ENCODE measurements at places on chromosomes 2 and 18.

GRCh38 chr18:49344096-49344495, 116.3 kb downstream of the DYM start:
- no peak for DNase-seq

- DNase-seq: no peak
Measured at GRCh38 chr18:78402440-78402839, 577.2 kb upstream of the SALL3 start.

DNA sequence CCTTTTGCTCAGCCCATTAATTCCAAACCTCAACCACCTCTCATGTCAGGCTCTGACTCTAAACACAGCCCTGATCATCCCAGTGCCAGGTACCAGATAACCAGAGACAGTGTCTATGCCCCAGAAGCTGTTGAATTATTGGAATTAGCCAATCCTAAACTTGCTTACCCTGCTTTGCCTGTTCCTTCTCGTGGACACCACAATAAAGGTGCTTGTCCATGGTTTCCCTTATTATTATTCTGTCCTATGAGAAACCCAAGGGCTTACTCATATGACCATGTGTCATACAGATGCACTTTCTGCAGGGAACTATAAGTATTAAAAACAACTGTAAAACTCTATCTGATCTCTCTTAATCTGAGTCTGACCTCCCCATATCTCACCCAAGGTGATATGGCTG, 2193.8 kb upstream of the PIK3C3 start:
- DNase-seq: peak; percentile 62

GRCh38 chr2:47725808-47726207, 57.1 kb upstream of the MSH6 start:
- no peak for DNase-seq

DNA sequence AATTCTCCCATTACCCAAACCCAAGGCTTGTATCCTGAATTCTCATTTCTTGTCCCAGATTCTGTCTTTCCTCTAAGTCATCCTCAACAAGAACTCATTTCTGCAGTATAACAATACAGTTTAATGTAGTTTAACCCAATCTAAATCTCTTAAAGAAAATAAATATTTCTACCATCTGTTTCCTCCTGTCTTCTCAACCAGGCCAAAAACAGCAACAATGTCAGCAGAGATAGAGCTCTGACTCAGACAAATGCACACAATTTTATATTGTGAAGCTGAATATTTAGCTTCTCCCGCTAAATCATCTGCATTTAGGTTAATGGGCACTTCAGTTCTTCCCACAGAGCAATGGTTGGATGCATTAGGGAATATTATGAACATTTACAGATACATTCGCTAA, 35.7 kb upstream of the KYNU start:
- no peak for DNase-seq

DNA sequence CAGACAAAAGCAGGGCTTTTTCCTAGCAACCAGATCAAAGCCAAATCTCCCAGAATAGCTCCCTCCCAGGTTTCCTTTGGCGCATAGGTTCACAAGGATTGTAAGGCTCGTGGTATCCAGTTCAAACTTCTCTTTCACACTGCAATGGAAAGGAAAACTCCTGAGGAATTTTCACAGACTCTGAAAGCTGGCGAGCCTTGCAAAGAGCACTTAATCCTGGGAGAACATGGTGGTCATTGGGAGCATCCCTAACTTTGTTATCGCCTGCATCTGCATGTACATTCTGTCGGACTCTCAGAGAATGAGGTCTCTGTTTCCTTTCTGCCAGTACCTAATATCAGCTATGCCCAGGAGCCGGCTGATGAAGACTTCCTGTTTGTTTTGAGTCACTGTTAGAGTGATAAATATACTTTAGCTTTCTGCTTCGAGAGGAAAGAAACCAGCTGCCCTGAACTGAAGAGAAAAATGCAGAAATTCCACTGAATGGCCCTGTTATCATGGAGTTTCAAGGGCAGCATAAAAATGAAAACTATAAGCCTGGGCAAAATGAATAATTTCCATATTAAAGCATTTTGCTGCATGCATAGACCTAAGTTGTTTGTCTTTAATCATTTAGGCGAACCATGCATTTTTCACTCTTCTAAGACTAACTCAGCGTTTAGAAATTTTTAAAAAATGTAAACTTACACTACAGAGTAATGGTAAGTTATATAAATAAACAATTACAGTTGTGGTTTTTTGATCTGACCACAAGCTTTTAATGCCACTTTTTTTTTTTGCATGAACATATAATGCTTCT, 76.4 kb upstream of the ZEB2 start:
- DNase-seq: peak; percentile 76

DNA sequence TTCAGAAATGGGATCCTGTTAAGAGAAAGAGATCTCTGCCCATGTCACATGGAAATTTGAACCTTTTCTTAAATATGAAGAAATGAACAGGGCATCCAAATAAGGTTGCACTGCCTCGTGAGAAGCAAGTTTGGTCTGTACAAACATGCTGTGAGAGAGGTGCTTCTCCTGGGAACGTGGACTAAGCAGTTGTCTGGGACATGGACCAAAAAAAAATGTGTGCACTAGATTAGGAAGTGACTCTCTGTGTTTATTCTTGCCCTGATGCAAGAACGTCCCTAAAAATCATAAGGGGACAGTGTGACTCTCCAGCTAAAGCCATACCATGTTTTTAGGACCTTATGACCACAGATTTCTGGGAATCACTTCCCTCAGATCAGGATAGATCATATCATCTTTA, 23.7 kb upstream of the GCG start:
- no peak for DNase-seq

DNA sequence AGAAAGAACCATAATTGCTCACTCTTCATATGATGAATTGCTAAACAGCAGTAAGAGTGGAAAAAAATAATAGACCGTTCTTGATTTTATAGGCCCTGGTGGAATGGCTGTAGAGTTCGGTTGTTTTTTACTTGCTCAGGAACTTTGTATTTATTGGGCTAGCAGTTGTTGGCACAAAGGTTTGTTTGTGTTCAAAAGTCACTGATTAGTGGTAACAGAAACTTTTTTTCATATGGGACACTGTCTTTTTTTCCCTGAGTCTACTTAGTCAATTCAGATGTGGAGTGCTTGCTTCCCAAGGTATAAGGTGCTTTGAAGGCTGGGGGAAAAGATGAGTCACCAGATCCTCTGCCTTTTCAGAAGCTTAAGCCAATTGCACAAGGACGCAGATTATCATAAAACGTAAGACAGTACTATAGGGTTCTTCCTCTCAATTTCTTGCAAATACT, 25.8 kb downstream of the PHLPP1 start:
- peak; percentile 73 for DNase-seq
